ENCODE measurements at places on chromosomes 2 and 18.

DNA sequence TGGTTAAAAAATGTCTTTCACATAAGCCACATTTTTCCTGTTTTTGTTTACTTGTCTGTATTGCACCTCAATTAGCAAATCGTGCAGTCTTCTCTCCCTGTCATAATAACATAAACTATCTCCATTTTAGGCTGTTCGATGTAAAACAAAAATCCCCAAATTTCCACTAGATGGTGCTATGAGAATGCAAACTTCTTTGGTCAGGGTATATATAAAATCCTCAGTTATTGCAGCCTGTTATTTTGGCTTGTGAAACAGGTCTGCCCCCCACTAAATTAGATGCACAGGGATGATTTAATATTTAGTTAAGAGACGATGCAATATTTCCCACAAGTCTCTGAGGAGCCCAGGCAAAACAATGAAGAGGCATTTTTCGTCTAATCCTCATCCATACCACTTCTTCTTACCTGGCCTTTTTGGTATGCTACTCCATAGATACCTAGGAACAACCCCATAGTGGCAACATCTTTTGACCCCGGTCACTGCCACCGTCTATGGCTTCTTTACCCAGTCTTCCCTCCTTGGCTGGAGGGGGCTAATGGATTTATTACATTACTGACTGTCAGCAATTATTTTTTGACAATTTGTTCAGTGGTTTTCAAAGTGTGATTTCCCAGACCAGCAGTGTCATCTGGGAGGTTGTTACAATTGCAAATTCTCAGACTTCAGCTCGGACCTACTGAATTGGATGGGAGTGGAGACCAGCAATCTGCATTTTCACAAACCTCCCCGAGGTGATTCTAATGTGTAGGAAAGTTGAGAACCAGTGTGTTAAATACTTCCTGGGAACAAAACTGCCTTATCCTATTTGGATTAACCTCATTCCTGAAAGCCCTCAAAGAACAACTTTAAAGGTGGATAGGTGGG lies 117.4 kb upstream of the CWC22 start:
- no peak for DNase-seq

- no peak for DNase-seq
Observed at GRCh38 chr2:126686841-126687485, 31.0 kb downstream of the GYPC start.

- DNase-seq = no peak
Observed at GRCh38 chr2:159793326-159793725, 4.7 kb downstream of the CD302 start.

GRCh38 chr2:69948032-69948962 lies 13.1 kb downstream of the ASPRV1 start:
- DNase-seq = no peak

GRCh38 chr2:172928756-172929155 lies 146.9 kb upstream of the MAP3K20 start:
- DNase-seq = peak; percentile 57

Data from femur (tissue), 1 donor.